Stimulated activated CD8-positive, alpha-beta memory T cell treated with anti-CD3 and anti-CD28 coated beads, Interleukin-4, amount 100 ng/mL, for 4 hours (primary cell): ENCODE measurements at places on chromosomes 7 and 10.

DNA sequence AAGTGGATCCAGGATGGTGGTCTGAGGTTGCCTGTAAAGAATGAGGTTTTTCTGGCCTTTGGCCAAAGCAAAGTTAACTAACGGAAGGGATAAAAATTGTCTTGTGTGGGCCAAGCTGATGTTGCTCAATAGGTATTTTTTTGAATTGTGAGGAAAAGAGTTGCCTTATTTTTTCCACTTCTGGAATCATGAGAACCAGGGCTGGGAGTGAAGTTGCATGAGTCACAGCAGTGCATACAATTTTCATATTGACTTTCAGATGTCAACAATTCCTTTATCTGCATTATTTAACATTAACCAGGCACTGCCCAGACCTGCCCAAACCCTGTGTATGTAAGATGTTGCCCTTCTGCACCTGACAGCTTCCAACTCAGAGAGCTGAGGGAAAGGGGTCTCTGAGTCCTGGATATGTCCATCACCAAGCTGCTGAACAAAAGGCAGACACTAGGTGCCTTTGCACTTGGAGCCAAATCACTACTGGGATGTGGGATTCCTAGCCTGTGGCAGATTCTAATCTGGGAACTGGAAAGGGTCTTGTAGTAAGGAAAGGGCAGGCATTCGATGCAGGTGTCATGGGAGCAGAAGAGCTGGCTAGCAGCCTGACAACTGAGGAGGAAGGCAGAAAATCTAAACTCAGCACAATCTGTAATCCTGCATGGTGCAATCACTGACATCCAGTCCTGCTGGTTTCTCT lies 52.3 kb upstream of the SLC35B4 start:
- no peak for DNase-seq

DNA sequence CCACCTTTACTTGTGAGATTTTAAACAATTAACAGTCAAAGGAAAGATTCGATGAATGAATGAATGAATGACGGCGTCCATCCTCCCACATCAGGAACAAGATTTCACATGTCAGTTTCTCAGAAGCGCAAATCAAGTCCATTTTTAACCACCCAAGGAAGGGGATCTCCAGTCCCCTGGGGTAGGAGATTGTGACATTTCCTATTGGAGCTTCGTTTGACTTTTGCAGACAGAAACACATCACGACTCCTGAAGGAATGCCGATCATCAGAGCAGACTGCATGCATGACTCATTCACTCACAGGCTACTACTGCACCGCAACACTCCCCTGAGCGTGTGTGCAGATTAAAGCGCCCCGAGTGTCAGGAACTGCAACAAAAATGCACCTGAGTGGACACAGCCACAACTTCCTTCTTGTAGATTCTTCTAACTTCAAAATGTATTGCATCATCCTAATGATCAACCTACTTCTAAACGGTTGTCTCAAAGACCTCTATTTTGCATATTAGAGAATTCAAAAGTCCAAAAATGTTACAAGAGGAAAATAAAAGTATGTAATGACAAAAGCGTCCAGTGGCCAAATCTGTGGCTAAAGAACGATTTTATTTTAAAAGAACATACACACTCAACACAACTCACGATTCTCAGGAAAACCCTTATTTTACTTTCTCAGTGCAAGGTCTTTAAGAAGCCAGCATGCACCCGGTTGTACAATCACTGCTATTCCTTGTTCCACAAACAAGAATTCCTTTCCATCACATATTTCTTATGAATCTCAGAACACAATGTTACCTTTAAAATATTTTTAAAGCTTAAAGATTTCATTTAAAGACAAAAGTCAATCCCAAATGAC lies 172.6 kb downstream of the FAM107B start:
- DNase-seq = peak; percentile 37

GRCh38 chr10:132872658-132873057 lies 69.7 kb downstream of the CFAP46 start:
- DNase-seq = no peak

DNA sequence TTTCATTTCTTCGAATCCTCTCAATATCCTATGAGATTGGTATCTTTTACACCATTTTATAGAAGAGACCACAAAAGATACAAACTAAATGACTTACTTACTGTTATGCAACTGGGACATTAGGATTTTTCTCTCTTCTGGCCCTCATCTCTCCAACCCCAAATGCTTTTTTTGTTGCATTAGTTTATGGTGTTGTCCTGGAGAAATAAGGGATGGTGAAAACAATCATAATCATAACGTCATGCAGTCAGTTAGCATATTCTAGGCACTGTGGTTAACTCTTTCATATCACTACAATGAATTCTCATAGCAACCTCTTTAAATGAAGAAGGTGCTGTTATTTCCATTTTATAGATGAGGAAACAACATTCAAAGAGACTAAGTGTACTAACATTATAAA lies 104.6 kb downstream of the PON1 start:
- no peak for DNase-seq
